ENCODE measurements at places on chromosomes 3 and 15. TPM values are rescaled to one million over a fixed set of nuclear protein-coding genes. Genes with fewer than 3 reads are reported as not detected.

DNA sequence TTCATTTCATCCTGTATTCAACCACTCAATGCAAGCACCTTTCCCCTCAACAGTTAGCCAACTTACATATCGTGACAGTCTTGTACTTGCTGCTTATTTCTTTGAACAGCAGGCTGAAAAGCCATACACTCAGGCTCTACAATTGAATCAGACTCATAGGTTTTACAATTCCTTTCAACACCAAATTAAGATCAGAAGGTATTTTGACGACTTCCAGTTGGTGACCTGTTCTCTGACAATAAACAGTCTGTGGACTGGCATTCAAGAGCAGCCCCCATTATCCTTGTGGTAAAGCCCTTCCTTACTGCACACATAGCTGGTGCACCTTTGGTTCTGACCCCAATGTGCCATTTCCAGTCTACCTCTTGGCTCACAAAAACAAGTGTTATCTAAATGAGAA, 140.0 kb upstream of the MB21D2 start:
- DNase-seq = no peak

- no peak for DNase-seq
Measured at GRCh38 chr3:158712443-158712842, 19.8 kb downstream of the RARRES1 start.

DNA sequence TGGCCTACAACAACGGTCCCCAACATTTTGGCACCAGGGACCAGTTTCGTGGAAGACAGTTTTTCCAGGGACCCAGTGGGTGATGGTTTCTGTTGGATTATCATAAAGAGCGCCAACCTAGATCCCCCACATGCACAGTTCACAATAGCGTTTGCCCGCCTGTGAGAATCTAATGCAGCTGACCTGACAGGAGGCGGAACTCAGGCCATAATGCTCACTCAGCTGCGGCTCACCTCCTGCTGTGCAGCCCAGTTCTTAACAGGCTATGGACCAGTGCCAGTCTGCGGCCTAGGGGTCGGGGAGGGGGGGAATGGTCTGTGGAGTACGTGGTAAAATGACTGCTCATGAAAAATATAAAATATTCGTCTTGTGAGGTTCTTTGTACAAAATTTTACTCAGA, 518.5 kb upstream of the CADM2 start:
- peak; percentile 57 for DNase-seq

- no peak for DNase-seq
Measured at GRCh38 chr15:80875568-80876347, 96.6 kb downstream of the CEMIP start.

DNA sequence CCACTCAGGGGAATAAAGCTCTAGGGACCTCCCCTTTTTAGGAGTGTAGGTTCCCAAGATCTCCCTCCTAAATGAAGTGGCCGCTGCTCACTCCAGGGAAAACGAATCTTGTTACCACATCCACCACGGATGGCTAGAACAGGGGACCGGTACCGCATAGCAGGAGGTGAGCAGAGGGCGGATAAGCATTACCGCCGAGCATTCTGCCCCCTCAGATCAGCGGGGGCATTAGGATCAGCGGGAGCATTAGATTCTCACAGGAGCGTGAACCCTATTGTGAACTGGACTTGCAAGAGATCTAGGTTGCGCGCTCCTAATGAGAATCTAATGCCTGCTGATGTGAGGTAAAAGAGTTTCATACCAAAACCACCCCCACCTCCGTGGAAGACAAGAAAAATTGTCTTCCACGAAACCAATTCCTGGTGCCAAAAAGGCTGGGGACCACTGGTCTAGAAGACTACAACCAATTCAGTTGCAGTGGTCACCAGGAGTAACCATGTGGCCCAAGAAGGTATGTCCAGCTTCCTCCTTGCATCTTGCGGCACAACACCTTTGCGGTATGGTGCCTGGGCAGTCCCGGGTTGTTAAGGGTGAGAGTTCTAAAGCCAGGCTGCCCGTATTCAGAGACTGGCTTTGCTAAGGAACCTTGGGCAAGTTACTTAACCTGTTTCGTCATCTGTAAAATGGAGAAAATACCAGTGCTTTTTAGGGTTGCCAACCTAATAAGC, 1.1 kb upstream of the SS18L2 start:
- DNase-seq = peak; percentile 48

GRCh38 chr3:7871003-7871560, 630.5 kb upstream of the LMCD1 start:
- DNase-seq = no peak

GRCh38 chr15:40182358-40183029, 21.6 kb downstream of the BUB1B start:
- DNase-seq = no peak

The STAB1 gene
- total RNA-seq = 0.32 TPM

The CTXN2 gene
- not detected for total RNA-seq

The SLC2A2 gene
- 0.20 TPM for total RNA-seq

The CEP19 gene
- total RNA-seq = 3.1 TPM

All from endodermal cell (in vitro differentiated cells).